ENCODE measurements at places on chromosomes 3 and 15. TPM values are rescaled to one million over a fixed set of nuclear protein-coding genes. Genes with fewer than 3 reads are reported as not detected.

Gene SLC6A20
- total RNA-seq, result not detected

Gene C2CD4A
- total RNA-seq, result not detected

Gene LXN
- 75.5 TPM for total RNA-seq

Gene FHIT
- total RNA-seq, result 0.50 TPM

Gene CTXN2
- not detected for total RNA-seq

Gene TM4SF4
- not detected for total RNA-seq

Gene PPP1R14D
- not detected for total RNA-seq

Gene AADACL2
- not detected for total RNA-seq

Gene C15orf62
- not detected for total RNA-seq

Gene KLF15
- 3.3 TPM for total RNA-seq

Gene ARPIN
- total RNA-seq, result 14.8 TPM

Gene SCG5
- 16.3 TPM for total RNA-seq

Gene MUC20
- total RNA-seq, result 0.15 TPM

Gene JMJD7
- 5.9 TPM for total RNA-seq

Gene RPL32
- total RNA-seq, result 965 TPM

Gene TGM4
- 0.15 TPM for total RNA-seq

Gene B4GALT4
- total RNA-seq, result 17.0 TPM

Gene VWA5B2
- total RNA-seq, result not detected

Gene EOMES
- not detected for total RNA-seq

Gene TEX264
- 63.2 TPM for total RNA-seq

Gene PPARG
- total RNA-seq, result 41.9 TPM

Gene IMP3
- 97.5 TPM for total RNA-seq

Measured in bronchus fibroblast of lung (primary cell).